ENCODE measurements at places on chromosomes 4 and X.

- DNase-seq: no peak
Observed at GRCh38 chrX:150038986-150039599, 100.8 kb upstream of the EOLA2 start.

DNA sequence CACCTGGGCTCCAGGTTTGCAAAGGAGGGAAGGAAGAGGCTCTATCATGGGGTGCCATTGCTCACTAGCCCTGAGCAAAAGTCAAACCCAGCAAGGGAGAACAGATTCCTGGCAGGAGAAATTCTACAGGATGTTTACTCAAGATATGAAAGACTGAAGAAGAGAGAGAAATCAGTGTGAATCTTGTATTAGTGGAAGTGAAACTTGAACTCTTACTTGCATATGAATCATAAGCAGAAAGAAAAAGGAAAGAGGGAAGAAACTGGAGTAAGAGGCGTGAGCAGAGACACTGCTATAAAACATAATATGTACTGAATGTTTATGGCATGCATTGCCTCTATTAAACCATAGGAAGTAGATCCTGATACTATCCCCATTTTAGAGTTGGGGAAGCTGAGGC lies 60.9 kb downstream of the C4orf46 start:
- DNase-seq: no peak

DNA sequence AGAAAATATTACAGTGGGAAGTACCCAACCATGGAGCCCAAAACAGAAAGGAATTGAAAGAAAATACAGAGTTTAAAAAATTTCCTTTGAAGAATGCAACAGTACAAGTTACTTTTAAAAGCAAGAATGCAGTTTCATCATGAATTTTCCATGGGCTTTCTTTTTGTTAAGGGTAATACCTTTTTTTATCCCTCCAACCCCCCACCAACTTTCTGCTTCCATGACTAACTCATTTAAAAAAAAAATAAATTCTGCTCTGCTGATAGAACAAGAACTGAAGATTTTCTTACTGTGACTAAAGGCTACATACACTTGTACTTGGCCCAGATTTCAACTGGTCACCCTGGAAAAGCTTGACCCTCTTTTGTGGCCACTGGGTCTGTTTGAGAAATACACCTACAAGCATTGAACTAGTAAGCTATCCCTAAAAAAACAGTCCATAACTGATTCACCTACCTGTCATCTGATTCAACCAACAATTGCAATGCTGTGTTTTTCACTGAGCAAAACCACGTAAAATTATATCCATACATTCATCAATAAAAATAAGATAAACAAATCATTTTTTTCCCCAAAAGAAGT lies 214.2 kb downstream of the NSUN7 start:
- DNase-seq: no peak

DNA sequence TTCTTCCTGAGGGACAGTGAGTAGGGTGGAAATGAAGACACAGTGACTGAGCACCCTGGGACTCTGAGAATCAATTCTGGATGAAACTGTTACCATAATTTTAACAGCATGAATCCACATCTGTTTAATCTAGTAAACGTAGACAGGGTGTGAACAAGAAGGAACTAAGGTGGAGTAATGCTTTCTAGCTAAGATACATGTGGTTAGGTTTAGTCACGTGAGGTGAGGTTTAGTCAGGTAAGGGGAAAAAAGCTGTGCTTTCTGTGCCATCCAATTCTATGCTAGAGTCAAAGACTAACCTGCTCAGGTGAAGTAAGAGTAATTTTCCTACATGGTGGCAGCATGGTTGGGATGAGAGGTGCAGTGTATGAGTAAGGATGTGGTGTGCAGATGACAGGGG lies 54.0 kb upstream of the C4orf54 start:
- no peak for DNase-seq

DNA sequence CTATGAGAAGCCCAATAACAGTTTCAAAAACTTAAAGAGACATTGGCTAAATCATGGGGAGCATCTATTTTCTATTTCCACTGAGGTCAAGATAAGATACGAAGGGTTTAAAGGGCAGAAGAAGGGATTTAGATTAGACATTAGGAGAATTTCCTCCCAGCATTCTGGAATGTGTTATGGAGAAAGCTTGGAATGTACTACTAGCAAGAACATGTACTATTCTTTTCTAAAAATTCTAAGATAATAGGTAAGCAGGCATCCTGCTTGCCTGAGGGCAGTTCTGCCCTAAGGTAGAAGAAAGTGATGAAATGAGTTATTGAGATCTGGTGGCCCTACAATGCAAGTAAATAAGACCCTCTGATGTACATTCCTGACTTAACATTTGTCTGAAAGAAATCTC lies 279.2 kb downstream of the NR3C2 start:
- DNase-seq: no peak

GRCh38 chr4:26034849-26035248 lies 120.8 kb downstream of the SMIM20 start:
- no peak for DNase-seq

DNA sequence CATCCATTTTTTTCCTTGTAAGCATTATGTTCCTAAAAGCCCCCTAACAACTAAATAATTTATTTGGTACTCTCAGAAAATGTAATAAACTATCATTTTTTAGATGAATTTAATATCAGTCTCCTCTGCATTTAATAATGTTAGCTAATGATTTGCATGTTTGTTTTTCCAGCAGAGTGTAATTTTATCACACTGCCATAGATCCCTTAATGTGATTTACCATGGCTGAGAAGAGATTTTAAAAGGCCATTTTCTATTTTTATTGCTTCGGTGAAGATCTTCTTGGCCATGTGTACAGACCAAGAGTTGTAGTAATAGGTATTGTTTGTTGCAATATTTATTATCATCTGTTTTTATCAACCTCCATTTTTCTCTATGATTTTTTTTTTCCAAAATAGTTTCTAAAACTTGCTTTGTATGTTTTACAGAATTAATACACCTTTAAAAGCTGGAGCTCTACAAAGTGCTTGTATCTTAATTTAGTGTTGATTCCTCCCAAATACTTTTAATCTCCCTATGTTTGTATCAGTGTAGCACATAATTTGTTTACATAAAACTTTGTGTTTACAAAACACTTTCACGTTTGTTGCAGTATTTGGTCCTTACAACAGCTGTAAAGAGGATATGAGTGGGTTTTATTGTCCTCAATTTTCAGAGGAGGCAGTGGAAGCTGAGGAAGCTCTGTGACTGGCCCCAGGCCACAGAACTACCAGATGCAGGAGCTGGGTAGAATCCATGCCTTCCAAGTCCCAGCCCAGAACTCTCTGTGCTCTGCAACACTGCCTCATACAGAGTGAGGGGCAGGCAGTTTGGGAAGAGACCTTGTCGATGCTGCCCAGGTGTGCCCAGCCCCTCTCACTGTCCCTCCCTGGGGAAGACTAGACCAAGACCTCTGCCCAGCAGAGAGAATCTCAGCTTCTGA lies 58.1 kb downstream of the FAM114A1 start:
- DNase-seq: no peak

DNA sequence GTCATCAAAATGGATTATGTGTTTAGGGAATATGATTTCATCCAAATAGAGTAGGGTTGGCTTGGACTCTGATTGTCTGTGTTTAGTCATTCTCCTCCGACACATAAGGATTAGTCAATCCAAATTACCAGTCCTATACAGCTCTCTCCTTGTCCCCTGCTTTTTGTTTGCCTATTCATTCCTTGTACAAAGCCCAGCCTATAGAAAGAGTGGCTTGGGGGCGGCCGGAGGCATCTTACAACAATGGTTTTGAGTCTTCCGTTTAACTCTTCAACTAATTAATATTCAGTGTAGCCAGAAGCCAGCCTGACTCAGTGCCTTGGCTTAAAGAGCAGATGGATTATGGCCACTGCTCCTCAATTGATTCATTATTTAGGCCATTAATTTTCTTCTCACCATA lies 796.6 kb upstream of the POU3F4 start:
- no peak for DNase-seq

DNA sequence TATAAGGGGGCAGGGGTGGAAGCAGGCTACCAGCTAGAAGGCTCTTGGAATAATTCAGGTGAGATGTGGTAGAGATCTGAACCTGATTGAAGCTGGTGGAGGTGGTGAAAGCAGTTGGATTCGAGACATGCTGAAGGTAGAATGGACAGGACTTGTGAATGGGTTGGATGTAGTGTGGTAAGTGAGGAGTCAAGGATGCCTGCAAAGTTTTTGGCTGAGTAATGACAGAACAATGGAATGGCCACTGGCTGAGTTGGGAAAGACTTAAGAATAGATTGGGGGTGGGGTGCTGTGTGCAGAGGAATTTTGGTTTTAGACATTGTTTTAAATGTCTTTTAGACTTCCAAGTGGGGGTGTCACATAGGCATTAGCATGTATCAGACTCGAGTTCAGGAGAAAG lies 33.5 kb downstream of the HPF1 start:
- no peak for DNase-seq

GRCh38 chr4:113389160-113389559 lies 339.7 kb downstream of the ANK2 start:
- DNase-seq: no peak

DNA sequence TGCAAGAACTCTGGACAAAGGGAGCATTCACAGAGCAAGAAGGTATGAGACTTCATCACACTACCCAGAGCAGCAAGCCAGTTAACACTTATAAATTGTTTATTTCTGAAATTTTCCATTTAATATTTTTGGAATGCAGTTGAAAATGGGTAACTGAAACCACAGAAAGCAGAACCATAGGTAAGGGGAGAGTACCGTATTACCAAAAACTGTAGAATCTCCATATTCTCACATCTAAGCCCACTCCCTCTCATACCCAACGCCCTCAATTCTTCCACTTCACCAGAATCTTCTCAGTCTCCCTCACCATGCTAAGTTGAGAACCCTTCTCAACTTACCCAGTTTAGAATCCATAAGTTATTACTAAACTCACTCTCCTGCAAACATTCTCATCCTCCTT lies 277.8 kb downstream of the SPOCK3 start:
- no peak for DNase-seq

GRCh38 chr4:14528918-14529317 lies 473.4 kb upstream of the CPEB2 start:
- no peak for DNase-seq

- no peak for DNase-seq
Observed at GRCh38 chr4:159013692-159014091, 89.2 kb upstream of the RAPGEF2 start.

GRCh38 chr4:128727658-128728057 lies 81.8 kb upstream of the JADE1 start:
- DNase-seq: no peak

DNA sequence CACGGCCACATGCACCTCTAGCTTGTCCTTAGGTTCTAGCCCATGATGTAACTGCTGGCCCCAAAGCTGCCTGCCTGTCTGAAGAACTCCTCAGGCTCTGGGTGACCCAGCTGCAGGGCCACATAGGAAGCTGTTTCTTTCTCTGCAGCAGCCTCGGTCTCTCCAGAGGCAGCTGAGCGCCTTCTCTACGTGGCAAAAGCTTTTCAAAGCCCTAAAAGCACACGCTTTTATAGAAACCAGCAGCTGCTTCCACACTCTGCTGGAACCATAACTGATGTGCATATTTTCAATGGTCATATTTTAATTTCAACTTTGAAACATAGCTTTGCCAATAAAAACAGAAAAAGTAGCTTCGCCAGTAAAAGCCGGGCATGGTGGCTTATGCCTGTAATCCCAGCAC lies 37.4 kb downstream of the FAM53A start:
- no peak for DNase-seq

DNA sequence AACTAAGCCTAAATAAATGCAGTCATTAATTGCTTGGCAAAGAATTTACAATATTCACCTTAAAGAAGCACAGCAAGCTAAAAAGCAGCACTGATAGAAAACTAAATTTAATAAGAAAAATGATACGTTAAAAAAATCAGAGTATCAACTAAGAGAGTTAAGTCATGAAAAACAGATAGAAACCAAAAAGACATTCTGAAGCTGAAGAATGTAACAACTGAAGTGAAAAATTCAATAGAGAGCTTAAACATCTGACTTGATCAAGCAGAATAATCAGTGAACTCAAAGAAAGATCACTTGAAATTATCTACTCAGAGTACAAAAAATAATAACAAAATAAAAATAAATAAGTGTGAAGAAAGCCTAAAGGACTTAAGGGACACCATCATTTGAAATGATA lies 588.0 kb upstream of the HS3ST1 start:
- DNase-seq: no peak

GRCh38 chrX:103817502-103817901 lies 14.6 kb downstream of the RAB9B start:
- no peak for DNase-seq

DNA sequence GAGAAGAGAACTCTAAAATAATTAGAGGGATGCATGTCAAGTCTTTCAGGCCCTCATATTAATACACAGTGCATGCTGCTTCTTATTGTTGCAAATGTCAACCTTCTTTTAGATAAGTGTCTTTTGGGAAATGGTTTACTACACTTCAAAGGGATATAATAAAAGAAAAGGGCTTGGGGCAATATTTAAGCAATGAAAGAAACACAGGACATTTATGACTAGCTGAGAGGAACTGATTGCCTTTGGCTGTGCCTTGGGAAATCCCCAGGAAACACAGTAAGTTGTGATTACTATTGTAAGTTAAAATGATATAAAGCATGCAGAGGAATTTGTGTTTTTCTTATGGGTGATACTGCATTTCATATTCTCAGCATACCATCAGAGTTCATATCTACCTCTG lies 1036.2 kb upstream of the GRID2 start:
- no peak for DNase-seq
